ENCODE measurements at places on chromosomes 5 and 9.
A peak's percentile ranks its signal among the peaks of the same experiment; 100 is the strongest.

DNA sequence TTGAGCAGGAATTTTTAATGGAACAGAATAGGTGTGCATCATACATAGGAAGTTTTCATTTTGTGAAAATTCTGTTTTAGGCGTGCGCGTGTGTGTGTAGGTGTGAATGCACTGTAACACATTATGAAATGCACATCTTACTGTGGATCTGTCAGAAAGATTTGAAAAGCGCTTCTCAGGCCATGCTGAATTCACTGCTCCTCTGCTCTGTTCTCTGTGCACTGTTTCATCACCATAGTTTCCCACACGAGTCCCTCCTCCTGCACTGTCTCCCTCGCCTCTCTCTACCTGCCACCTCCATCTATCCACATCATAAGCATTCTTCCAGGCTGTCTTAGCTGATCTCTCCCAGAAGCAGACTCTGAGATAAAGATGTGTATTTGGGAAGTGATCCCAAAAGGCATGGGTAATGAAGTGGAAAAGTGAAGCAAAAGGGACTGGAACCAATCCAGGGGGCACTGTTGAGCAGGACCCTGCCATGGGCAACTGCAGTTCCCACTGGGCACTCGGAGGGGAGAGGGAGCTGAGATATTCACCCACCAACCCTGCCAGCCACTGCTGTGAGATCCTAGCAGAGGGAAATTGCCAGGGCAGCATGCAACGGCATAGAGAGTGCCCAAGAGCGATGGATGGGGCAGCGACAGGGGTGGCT lies 65.9 kb downstream of the GABBR2 start:
- no peak for DNase-seq

GRCh38 chr5:67166460-67167285 lies 29.9 kb downstream of the CD180 start:
- DNase-seq = no peak

DNA sequence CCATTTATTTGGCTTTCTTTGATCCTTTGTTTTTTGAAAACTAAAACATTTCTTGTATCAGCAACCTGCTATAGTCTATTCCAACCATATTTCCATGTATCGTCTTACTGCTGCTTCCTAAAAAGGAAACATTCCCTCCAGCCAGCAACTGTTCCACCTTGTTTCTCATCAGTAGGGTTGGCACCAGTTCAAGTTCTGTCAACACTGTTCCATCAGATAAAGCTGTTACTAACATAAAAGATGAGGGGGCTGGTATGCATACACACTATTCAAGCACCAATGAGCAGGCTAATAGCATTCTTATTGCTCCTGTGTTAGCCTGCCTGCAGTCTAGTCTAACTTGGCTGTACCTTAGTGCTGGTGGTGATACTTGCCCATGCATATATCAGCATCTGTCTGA lies 178.3 kb downstream of the CWC27 start:
- peak; percentile 89 for DNase-seq

- no peak for DNase-seq
These were observed 54.2 kb upstream of the EGFL7 start for GRCh38 chr9:136608348-136609159.
